T-helper 17 cell (primary cell): ENCODE measurements at places on chromosomes 13 and 19.

GRCh38 chr13:51907040-51907732 is 45.4 kb downstream of the CCDC70 start:
- DNase-seq, result no peak

- DNase-seq, result peak; percentile 86
Measured at GRCh38 chr19:40690693-40691420, 406 bp upstream of the NUMBL start.

- no peak for DNase-seq
Measured at GRCh38 chr13:111961236-111961635, 105.7 kb upstream of the SOX1 start.

DNA sequence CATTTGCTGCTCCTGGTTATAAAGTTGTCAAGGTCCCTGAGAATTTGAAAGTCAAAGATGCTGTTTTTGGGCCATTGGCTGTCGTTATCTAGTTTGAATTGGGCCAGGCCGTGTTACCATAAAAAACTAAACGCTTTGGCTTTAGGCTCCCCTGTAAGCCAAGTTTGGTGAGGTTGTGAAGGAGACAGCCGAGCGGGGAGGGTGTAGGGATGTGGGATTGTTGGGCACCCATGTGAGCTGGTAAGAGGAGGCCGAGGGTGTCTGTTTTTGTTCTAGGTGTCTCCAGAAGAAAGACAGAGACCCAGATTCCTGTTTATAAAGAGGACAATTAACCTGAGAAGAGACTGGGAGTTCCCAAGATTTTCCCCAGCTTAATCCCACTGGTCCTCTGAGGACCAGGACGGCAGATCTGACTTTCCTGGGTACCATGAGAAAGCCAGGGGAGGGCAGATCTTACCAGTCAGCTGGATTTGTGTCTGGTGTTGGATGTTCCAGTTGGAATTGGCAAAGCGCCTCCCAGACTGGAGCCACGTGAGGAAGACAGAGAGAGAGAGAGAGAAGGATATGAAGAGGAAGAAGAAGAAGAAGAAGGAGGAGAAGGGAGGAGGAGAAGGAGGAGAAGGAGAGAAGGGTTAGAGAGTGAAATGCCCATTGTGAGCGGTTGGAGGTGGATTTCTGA is 25.1 kb downstream of the TMEM255B start:
- no peak for DNase-seq

DNA sequence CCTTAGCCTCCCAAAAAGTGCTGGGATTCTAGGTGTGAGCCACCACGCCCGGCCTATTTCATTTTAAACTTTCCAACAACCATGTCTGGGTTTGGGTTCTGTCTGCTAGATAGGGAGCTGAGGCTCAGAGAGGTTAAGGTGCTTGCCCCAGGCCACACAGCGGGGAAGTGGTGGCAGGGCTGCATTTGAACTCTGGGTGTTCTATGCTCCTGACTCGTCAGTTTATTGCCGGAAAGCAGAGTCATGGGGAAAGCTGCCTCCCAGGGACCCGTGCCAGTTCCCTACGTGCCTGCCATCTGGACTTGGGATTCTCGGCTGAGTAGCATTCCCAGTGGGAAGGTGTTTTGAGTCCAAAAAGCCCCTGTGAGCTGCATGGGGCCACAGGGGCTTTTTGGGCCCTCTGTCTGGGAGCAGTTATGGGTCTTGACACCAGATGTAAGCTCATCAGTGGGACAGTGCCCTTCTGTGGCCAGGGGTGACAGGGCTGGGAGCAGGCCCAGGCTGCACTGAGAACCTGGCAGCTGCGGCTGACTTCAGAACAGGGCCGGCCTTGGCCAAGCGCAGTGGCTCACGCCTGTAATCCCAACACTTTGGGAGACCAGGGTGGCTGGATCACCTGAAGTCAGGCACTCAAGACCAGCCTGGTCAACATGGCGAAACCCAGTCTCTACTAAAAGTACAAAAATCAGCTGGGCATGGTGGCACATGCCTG is 10.9 kb downstream of the RFX1 start:
- no peak for DNase-seq

- DNase-seq, result no peak
Measured at GRCh38 chr13:26836626-26837025, 76.0 kb upstream of the GPR12 start.

- no peak for DNase-seq
Measured at GRCh38 chr19:43467730-43468129, 2.3 kb upstream of the LYPD3 start.

GRCh38 chr13:109998684-109999533 is 212.5 kb upstream of the IRS2 start:
- DNase-seq, result no peak

- no peak for DNase-seq
Measured at GRCh38 chr13:35712907-35713761, 236.6 kb upstream of the MAB21L1 start.
